NCI-H1105 (cell line): ENCODE measurements at places on chromosomes 13 and 19.

DNA sequence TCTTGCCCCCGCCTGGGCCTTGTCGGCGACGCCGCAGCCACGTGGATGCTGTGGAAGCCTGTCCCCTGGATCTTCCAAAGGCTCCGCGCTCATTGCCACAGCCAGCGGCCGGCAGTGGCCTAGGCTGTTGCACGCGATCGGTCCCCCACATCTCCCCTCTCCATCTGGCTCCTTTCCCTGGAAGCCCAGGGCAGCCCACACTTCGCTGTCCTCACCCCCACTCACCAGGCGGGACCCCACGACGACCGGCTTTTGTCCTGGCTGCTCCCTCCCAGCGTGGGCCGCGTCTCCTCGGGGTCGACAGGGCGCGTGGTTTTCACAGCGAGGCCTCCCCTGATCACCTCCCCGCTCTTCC, 605 bp upstream of the TEX30 start:
- DNase-seq: no peak

DNA sequence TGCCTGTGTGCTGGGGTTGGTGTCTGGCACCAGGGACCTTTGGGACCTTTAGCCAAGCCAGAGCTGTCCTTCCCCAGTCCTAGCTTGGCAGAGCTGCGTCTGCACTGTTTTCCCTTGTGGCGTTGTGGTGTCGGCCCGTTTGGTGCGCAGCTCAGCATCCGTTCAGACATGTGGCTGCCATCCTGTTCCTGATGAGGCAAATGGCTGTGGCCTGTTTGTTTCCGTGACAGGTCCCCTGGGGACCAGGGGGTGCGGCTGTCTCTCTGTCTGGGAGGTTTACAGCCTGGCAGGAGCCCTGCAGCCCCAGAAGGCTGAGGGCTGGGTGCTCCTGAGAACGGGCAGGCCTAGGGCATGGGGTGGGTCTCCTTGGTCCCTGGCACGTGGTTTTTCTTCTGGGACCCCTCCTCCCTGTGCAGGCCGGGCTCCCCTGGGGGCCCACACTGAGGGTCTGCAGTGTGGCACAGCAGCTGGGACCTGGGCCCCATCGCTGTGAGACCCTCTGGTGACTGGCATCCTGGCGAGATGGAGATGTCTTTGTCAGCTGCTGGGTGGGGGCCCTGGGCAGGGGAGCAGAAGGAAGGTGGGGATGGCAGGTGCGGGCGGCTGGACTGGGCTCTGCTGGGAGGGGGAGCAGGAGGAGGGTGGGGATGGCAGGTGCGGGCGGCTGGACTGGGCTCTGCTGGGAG, 4.0 kb downstream of the SPPL2B start:
- peak; percentile 61 for DNase-seq

DNA sequence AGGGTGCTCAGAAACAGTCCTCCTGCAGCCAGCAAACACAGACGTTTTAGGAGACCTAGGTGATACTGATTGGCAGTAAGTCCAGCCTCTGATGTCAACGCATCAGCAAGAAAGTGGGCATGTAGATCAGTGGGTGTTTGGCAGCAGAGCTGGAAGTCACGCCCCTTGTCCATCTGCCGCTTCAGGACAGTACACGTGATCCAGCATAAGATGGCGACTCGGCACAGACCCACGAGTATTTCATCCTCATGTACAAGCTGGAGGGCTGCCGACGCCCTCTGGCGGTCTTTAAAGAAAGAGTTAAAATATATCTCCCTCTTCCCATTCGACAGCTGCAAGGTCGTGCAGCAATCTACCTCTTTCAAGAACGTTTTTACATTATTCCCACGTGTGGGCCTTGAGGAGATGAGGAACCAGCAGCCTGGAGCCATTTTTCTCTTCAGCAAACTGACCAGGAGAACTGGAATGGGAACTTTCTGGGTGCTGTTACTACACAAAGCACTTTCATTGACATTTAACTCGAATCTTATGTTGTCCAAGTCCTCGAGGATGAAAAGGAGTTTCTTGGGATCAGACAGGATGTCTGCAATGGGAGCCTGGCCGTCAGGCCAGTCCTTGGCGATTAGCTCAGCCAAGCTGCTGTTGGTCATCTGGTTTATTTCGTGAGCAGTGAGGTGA, 22.3 kb downstream of the NLRP11 start:
- peak; percentile 98 for DNase-seq

DNA sequence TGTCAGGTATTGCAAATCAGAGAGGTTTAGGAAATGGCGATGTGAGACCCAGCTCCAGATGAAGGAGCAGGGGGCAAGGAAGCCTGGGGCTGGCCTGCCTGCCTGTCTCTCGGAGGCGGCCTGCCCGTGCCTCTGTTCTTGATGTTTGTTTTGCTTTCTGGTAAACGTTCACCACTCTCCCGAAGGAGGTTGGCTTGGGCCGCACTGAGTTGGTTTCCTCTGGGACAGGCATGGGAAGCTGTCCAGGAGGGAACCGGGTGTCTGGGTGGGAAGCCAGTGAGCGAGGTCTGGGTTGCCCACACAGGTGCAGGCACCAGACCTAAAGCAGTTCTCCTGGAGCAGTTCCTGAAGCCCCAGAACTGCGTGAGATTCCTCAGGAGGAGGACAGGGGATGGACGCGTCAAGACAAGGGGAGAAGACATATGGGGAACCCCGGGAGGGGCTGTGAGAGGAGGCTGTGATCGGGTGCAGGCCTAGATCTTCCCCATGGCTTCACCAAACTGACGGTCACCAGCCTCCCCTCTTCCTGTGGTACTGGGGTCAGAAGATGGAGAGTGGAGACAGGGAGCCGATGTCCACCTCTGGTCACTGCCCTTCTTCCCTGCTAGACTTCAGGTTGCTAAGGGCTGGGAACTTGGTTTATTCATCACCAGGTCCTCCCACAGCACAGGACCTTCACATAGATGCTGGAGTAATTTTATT, 15.2 kb downstream of the COL4A2 start:
- DNase-seq: no peak

GRCh38 chr19:16671652-16672274, 10.8 kb downstream of the TMEM38A start:
- no peak for DNase-seq

- peak; percentile 23 for DNase-seq
These were observed 10.4 kb upstream of the ZSWIM4 start for GRCh38 chr19:13784731-13785452.

GRCh38 chr13:90336507-90336906, 1011.0 kb upstream of the MIR17HG start:
- DNase-seq: no peak

- no peak for DNase-seq
These were observed 14.3 kb downstream of the LRP3 start for GRCh38 chr19:33208371-33208895.

DNA sequence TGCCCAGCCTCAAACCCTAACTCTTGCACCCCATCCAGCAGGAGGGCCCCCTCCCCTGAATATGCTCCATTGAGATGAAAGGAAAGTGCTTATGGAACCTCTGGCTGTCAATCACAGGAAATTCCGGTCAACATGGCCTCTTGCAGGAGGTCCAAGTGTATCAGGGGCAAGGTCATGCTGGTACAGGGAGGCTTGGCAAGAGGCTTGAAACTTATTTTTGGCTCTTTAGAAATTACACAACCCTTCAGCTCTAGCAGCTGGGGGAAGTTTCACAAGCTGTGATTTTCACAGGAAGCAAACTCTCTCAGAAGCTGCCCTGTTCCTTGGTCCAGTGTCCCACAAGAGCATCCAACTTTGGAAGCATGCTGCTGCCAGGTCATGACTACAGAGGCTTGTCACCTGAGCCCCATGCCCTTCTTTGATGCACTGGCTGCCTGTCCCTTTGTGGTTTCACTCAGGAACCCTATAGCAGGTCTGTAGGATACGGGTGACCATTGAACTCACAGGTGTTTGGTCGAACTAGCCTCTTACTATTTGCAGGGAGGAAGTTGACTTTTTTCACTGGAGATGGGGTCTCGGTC, 8.4 kb downstream of the ASF1B start:
- no peak for DNase-seq

DNA sequence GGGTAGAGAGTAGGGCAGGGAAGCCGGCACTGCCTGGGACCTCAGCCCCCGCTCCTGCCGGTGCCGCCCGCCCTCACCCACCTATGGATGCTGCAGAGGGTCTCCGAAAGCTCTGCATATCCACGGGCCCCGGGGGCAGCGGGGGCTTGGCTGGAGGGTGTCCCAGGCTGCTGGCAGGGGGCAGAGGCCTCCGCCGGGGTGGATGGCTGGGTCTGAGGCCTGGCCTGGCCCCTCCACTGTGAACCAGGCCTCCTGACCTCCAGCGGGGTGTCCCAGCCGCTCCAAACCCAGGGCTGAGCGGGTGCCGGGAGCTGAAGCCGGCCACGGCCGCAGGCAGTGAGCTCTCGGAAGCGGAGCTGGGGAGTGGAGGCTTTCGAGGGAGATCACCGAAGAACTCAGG, 4.1 kb downstream of the PRAM1 start:
- no peak for DNase-seq

GRCh38 chr13:75704927-75705288, 68.8 kb downstream of the LMO7 start:
- DNase-seq: no peak

- DNase-seq: no peak
These were observed 16.4 kb upstream of the C19orf33 start for GRCh38 chr19:38287604-38288003.

- no peak for DNase-seq
These were observed at the start of gene PABPC3 for GRCh38 chr13:25095851-25096453. Gene PABPC3, plus strand, starts transcription at chr13:25096136. Its CDS starts 63 bp downstream, at chr13:25096199.

- no peak for DNase-seq
These were observed 89.3 kb downstream of the LRCH1 start for GRCh38 chr13:46642254-46642653.

DNA sequence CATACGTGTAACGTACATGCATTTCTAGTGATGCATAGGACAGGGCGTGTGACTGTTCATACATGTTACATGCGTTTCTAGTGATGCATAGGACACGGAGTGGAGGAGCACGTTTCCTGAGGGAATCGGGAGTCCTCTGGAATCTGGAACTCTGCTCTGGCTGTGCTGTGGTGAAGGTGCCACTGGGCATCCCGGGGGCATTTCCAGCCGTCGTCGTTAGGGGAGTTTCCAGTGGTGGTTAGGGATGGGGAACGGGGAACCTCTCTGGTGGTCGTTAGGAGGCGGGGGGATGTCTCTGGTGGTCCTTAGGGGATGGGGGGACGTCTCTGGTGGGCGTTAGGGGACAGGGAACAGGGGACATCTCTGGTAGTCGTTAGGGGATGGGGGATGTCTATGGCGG, 209.6 kb upstream of the SOX1 start:
- DNase-seq: no peak

DNA sequence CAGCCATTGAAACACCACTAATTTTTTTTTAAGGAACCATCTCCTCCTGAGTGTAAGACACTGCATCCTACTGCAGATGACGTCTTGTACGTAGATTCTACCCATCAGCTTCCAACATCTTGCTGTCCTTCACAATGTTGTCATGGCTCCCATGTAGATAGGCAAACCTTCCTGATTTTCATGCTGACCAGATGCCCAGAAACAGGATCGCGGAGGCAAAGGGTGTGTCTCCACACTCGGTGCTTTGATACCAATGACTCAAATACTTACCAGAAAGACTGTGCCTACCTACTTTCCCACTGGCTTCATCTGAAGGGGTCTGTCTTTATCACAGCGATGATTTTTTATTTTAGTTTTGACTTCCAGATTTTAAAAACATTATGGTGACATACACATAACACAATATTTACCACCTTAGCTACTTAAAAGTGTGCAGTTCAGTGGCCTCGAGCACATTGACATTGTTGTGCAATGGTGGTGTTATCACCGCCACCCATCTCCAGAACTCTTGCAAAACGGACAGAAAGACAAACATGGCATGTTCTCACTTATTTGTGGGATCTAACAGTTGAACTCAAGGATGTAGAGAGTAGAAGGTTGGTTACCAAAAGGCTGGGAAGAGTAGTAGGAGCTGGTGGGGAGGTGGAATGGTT, 94.0 kb upstream of the PEG3 start:
- no peak for DNase-seq

DNA sequence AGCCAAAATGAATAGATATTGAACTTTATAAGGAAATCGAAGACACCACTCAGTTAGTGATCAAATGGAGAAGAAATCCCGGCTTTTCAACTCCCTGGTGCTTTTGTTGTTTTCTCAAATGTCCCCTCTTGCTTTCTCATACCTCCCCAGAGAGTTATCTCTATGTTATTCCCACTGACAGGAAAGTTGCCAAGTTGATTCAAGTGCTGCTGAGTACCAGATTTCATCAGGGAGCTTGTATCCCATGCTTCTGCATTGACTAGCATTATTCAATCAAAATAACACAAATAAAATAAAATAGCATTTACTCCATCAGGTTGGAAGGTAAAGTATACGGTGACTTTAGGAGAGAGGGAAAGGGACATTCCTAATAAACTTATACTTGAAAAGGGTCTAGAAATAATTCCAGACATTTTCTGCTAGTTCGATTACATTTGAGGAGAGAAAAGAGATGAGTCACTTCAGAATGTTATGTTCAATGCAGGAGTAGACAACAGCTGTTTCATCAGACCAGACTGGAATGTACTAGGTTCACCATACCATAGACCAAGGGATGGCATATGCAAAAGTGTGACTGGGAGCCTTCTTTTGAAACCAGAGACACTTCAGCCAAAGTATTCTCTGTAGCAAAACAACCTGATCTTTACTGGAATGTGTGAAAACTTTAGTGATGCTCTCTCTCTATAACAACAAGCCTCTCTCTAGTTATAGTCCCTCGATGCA, 397.8 kb downstream of the FGF14 start:
- no peak for DNase-seq
